ENCODE measurements at places on chromosomes 5 and 9.

DNA sequence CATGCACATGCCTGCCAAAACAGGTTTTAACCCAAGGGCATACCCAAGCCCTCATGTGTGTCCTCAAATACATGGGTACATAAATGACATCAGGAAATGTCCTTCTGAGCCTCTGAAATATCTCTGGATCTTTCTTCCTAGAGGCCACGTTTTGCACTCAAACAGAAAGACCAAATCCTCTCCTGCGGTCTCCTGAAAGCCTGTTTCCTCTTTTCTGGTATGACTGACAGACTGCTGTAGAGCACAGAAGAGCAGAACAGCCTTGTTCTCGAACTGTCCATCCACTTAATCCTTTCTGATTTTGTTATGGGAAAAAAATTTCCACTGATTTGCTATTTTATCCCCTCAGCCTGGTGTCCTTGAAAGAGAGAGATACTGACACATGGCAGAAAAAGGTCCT lies 107.2 kb downstream of the ASTN2 start:
- no peak for DNase-seq

DNA sequence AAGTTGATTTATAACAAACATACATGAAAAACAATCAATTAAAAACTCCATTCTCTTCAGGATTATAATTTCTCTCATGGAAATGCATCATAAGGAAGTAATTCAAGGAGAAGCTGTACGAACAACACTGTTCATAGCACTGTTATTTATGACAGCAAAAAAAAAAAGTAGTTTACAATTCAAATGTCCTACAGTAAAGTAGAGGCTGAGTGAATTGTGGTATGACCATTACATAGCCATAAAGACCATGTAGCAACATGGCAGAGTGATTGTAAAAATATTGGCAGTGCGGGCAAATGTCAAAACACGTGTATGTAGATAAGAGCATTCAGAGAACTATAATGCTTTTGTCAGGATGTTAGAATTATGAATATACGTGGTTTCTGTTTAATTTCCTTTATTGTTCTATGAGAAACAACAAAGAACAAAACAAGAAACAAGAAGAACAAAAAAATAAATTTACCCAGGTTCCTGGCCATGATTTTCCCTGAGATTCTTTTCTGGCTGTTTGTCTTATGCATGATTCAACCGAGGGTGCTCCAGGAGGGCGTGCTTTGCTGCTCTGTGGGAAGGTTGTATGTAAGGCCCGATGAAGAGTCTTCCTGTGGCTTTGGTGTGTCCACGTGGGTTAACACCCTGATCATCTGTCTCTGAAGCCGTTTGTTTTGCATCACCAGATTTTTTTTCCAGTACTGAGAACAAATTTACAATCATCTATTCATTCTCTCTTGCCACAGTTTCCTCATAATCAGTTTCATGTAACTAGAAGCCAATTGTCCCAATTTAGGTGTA lies 28.8 kb downstream of the GCNT4 start:
- no peak for DNase-seq

DNA sequence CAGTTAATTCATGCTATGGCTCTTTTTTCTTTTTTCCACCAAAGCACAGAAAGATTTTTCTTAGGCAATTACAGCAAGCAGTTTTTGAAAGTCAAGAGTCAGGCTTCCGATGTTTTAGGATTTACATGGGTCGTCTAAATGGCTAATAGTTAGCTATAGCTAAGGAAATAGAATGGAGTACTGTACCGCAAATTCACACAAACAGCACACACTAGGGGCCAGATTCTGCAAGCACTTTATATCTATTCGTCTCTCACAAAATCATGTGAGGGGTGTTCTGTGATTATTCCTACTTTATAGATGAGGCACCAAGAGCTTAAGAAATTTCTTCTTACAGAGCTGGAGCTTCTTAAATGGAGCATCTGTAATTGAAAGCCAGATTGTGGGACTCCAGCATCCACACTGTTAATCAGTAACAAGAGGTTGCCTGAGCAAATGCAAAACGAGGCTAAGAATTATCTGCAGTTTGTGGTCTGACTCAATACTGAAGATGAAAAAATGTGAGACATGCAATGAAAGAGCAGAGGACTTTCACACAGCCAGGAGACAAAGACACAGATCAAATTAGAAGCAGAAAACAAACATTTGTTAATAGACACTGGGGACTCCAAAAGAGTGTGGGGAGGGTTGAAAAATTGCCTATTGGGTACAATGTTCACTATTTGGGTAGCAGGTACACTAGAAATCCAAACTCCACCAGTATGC lies 62.7 kb upstream of the CTXN3 start:
- no peak for DNase-seq

GRCh38 chr9:75648034-75648433 lies 242.4 kb upstream of the PCSK5 start:
- DNase-seq: no peak

DNA sequence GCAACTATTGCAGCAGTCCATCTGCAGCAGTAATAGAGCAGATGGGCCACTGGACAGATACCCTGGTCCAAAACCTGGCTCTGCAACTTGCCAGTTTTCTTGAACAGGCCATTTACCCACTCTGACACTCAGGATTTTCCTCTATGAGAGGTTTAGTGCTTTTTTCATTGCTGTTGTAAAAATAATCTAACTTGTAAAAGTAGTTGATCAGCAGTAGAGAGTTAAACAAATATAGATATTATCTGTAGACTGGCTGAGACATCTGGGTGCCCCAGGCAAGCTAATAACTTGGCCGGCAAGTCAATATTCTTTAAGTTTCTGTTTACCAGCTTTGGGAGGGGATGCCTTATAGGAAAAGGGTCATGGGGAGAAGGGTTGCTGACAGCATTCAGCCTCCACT lies 4.1 kb downstream of the DAPK1 start:
- no peak for DNase-seq

GRCh38 chr9:135394699-135395645 lies 84.6 kb upstream of the PPP1R26 start:
- DNase-seq: no peak

- DNase-seq: no peak
These were observed 173.3 kb downstream of the RMI1 start for GRCh38 chr9:84153885-84154284.

GRCh38 chr5:65871182-65871581 lies 55.2 kb upstream of the ERBIN start:
- DNase-seq: peak; percentile 92

GRCh38 chr9:75788006-75788634 lies 102.4 kb upstream of the PCSK5 start:
- DNase-seq: no peak

DNA sequence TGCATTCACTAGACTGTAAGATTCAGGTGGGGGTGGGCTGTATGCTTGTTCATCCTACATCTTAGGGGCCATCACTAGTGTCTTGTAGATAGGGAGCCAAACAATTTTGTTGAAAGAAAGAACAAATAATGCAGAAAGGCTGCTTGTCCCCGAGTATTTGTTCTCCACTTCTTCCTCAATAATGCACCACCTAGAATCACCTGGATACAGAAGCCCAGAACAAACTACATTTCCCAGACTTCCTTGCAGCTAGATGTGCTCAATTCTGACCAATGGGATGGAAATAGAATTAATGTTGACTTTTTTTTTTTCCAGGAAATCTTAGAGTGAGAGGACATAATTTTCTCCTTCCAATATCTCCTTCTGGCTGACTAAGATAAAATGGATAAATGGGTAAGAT lies 38.9 kb upstream of the TNFSF8 start:
- no peak for DNase-seq

- no peak for DNase-seq
These were observed 5.5 kb upstream of the SURF6 start for GRCh38 chr9:133341369-133342068.
